ENCODE measurements at places on chromosomes 2 and 18.

- DNase-seq = no peak
Observed at GRCh38 chr18:76771192-76771799, 51.1 kb upstream of the ZNF236 start.

DNA sequence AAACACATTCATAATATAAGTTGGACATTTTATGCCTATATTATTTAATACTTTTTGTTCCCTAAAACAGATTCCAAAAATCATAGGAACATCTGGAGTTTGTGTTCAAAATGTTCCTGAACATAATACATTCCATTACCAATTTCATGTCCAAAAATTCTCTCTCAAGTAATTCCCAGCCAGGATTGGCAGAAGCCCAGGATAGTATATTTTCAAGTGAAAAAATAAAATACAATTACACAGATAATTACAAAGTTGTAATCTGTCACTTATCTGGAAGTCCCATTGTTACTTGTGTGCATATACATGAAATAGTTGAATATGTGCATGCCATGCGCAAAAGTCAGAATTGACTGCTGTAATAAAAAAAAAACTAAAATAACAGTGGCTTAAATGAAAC lies 5.2 kb upstream of the SCN7A start:
- DNase-seq = no peak

GRCh38 chr2:58045580-58046334 lies 849 bp upstream of the VRK2 start:
- DNase-seq = no peak

- DNase-seq = no peak
Observed at GRCh38 chr2:64139956-64140355, 4.3 kb downstream of the PELI1 start.

DNA sequence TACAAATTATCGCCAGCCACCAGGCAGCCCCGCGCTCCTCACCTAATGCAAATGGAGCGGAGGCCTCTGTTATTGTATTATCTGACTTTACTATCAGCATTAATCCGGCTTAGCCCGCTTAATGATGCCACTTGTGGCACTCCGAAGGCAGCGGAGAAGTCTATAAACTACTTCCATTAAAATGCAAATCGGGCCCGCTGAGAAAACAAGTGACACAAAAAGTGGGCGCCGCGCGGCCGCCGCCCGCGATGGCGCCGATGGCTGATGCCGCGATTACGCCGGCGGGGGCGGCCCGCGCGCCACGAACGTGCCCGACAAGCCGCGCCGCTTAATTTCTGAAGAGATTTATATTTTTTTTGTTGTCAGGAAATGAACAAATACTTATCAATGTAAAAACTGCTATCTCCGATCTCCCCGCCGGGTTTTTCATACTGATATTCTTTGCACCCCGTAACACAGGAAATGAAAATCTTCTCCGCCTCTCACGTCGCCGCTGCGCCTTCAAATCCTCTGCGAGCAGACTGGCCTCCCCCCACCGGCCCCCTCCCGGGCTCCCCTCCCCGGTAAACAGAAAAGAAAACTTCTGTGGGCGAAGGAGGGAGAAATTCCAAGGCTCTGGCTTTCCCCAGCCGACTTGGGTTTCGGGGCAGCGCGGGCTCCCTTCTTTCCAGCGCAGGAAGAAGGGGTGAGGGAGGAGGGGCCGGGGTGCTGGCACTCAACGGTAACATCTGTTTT lies 221.8 kb downstream of the INSIG2 start:
- no peak for DNase-seq

GRCh38 chr2:20443276-20443920 lies 3.5 kb upstream of the RHOB start:
- peak; percentile 81 for DNase-seq

DNA sequence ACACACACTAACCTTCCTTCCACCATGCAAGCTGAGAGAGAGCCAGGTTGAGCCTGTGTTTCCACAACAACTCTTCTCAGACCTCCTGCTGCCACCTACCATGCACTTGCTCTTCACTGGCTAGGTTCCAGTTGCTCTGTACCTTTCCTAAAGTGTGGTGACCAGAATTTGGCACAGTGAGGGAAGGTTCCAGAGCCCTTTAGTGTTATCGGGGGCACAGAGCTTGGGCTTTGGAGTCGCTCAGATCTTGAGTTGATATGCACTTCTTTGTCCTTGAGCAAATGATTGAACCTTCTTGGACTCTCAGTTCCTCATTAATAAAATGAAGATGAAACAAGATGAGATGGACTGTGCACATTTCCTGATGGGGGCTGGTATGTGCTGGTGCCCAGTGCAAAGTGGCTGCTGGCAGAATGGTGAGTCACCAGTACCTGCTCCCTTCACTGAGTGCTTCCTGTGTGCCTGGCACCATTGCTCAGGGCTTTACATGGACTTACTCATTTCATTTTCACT lies 47.1 kb downstream of the NEDD4L start:
- DNase-seq = peak; percentile 18

DNA sequence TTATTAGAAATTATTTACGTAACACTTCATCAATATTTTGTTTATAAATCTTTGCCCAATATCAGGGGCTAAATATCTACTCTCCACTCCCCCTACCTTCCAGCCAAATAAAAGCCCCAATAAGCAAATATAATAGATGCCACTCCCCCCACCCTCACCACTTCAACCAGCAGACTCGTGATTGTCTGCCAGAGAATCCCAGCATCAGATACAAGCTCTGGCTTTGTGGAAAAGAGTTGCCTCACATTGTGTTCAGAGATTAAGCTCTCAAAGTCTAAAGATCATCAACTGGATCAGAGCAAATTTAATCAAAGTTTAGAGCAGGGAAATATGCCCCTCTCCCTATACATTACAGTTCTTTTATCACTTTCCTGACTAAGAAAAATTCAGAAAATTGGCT lies 39.5 kb downstream of the AOX1 start:
- DNase-seq = no peak

GRCh38 chr18:24558403-24558802 lies 98.0 kb downstream of the HRH4 start:
- DNase-seq = no peak

GRCh38 chr2:9178904-9179571 lies 27.6 kb upstream of the ASAP2 start:
- peak; percentile 9 for DNase-seq

DNA sequence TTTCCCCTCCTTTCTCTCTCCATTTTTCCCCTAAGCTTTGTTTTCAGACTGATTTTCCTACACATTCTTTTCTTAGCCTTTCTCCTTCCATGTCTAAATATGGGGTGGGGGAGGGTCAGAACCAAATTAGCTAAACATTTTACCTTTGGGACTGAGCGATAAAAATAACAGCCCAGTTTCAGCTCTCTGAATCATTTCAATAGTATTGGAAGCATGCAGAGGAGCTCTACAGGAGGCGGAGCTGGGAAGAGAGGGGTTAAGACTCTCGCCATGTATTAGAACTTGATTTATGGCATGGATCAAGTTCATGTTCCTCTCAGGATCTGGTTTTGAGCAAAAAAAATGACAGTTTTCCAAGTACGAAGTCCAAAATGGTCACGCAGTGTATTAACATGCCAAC lies 109.1 kb downstream of the CPO start:
- no peak for DNase-seq

DNA sequence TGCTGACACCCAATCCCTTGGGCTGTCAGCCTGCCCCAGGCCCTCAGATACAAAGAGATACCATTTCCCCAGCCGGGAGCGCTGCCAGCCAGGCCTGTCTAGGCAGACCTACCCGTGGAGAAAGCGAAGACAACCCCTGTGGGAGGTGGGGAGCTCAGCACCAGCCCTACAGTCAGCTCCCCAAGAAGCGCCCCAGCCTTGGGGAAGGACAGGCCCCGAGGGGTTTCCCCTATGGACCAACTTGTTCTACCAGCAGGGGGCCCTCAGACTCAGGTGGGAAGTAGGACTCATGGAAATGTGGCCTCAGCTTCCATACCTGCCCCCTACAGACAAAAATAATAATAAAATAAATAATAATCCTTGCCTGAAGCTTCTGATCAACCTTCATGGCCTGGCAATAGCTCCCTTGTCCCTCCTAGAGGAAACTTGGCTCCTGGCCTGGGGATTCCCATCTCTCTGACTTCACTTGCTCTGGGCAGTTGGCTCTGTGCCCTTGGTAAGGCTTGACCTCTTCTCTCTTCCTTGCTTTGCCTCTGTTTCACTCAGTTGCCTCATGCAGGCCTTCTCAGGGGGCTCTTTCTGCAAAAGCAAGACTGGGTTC lies 7.0 kb downstream of the SLC35F6 start:
- DNase-seq = peak; percentile 70

DNA sequence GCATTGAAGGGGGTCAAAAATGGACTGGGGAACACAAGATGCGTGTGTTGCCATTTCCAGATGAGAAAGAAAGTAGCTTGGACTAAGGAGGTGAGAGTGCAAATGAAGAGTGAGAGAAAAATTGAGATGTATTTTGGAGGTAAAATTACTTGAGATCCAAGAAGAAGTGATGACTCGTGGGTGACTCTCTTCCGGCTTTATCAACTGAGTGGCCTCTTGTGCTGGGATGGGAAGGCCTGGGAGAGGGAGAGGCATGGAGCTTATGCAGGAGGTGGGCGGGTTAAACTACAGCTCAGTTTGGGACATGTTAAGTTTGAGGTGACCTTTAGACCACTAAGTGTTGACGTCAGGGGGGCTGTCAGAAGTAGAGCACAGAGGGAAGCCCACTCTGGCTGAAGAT lies 34.9 kb downstream of the SULT1C2 start:
- DNase-seq = no peak

All from G401 (cell line).